Activated B cell treated with CpG ODN at 0.5 μM for 24 hours (primary cell): ENCODE measurements at places on chromosomes 16 and 17.

DNA sequence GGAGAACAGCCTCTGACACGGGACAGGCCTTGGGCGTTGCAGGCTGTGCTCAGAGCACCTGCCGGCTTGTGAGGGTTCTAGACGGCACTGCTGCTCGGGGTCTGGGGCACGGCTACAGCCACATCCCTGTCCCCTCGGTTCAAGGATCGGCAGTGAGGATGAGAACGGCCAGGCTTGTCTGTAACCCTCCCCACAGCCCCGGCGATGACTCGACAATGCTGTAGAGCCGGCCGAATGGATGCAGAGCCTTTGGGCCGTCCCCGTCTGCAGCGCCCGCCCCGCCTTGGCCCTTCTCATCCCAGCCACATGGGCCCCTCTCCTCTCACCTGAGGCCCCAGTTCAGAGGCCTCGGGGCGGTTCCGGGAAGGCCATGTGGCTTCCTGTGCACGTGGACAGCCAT is 49.0 kb upstream of the METRNL start:
- no peak for DNase-seq

- DNase-seq = no peak
These were observed 9.7 kb downstream of the RAP1GAP2 start for GRCh38 chr17:2805961-2806360.

DNA sequence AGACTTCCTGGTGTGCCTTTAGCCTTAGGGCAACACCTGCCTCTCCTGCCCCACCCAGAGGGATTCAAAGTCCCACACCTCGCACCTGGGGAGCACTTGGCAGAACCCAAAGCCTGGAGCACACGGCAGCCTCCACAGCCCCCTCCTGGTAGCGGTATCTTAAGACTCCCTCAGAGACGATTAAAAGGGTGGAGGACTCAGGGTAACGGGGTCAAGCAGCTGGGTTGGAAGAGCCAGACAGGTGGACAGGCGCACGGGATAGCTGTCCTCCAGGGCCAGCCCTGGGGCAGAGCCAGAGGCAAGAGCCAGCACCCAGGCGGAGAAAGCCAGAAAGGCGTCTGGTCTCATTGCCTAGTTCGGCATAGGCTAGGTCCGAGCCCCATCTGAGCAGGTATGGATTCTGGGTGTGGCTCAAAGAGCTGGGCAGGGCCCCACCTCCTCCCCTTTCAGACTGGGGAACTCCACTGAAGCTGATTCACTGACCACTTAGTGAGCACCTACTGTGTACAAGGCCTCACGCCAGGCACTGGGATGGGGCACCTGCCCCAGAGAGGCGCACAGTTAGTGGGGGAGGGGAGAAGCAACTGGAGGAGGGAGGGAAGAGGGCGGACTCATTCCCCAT is 55.0 kb upstream of the MEAK7 start:
- DNase-seq = no peak

DNA sequence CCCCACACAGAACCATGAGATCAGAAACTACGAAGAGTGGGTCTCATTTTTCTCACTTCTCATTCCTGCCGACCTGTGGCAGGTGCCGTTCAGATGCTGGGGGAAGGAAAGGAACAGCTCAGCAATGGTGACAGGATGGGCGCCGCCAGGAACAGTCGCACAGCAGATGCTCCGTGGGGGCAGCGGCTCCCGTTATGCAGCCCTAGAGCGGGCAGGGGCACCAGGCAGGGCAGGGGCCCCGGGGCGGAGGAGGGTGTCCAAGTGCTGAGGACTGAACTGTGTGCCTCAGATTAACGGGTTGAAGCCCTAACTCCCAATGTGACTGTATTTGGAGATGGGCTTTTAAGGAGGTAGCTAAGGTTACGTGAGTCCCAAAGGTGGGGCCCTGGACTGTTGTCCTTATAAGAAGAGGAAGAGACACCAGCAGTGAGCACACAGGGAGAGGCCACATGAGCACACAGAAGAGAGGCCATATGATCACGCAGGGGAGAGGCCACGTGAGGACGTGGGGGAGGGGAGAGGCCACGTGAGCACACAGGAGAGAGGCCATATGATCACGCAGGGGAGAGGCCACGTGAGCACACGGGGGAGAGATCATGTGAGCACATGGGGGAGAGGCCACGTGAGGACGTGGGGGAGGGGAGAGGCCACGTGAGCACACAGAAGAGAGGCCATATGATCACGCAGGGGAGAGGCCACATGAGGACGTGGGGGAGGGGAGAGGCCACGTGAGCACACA is 95.7 kb upstream of the METRNL start:
- no peak for DNase-seq

- no peak for DNase-seq
These were observed 60.2 kb downstream of the TEX2 start for GRCh38 chr17:64202683-64203344.

GRCh38 chr17:50043290-50044148 is 12.4 kb upstream of the ITGA3 start:
- DNase-seq = no peak

DNA sequence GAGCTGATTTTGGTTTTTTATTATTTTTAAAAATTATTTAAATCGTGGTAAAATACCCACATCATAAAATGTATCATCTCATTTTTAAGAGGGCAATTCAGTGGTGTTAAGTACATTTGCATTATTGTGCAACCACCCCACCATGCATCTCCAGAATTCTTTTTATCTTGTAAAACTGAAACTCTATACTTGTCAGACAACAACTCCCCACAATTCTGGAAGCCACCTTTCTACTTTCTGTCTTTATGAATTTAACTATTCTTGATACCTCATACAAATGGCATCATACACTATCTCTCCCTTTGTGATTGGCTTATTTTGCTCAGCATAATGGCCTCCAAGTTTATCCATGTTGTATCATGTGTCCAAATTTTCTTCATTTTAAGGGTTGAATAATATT is 97.9 kb downstream of the HS3ST3B1 start:
- DNase-seq = no peak

DNA sequence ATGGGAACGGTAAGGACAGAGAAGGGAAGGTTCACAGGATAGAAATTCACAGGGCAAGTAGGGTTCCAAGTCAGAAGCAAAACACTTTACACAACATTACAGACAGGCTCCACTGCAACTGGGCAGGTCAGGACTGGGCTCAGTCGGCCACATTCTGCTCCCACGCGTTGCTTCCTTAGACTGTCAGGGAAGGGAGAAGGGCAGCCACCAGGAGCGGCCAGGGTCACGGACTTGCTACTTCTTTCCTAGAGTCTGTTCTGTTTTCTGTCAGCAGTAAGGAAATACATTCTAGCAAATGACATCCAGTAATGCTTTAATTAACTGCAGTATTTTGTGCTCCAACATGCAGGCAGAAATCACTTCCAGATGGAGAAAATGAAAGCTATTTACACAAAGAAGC is 160.3 kb upstream of the RPH3AL start:
- DNase-seq = no peak

- DNase-seq = no peak
These were observed 74.8 kb downstream of the RAB11FIP4 start for GRCh38 chr17:31466096-31466760.

GRCh38 chr16:25419681-25420080 is 162.0 kb upstream of the ZKSCAN2 start:
- no peak for DNase-seq

DNA sequence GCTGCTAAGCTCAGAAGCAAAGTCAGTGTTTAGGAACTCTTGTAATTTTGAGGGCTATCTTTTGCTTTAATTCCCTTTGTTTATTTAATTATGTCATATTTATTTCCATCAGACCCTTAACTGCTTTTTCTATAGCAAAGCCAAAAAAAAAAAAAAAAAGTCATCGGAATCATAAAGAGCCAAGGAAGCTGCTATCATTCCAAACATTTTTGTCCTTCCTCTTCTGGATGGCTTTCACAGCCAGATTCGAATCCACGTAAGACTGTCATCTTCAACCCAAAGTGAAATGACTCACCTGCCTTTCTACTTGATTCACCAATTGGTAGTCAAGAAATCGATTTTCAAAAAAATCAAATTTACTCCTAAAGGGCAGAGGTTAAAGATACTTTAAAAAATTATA is 38.4 kb downstream of the WIPI1 start:
- no peak for DNase-seq

GRCh38 chr17:81057079-81057730 is 22.3 kb downstream of the BAIAP2 start:
- no peak for DNase-seq

DNA sequence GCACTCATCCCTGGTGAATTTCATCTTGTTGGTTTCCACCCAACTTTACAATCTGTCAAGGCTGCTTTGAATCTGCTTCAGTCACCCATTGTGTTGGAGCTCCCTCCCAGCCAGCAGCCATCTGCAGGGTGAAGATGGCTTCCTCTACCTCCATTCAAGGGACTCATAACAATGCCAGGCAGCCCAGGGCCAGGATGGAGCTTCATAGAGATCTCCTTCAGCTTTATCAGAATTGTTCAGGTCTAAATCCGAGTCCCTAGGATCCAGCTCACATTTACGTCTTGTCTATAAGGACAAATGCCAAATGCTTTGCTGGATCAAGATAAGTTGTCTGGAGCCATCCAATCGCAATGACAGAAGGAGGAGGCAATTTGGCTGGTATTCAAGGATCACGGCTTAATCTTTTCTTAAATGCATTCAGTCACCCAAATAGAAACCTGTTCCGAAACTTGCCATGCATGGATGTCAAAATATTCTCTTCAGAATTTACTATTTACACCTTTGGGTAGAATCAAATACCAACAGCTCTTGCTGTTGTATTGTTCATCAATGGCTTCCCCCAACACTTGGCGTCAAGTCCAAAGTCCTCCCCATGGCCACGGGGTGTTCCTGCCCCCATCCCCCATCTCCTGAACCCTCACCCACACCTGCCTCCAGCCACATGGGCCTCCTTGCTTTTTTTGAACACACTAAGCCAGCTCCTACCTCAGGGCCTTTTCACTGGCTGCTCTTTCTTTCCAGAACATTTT is 3.8 kb upstream of the FAM171A2 start:
- DNase-seq = no peak

GRCh38 chr17:46730026-46730425 is 88.5 kb downstream of the WNT3 start:
- no peak for DNase-seq

DNA sequence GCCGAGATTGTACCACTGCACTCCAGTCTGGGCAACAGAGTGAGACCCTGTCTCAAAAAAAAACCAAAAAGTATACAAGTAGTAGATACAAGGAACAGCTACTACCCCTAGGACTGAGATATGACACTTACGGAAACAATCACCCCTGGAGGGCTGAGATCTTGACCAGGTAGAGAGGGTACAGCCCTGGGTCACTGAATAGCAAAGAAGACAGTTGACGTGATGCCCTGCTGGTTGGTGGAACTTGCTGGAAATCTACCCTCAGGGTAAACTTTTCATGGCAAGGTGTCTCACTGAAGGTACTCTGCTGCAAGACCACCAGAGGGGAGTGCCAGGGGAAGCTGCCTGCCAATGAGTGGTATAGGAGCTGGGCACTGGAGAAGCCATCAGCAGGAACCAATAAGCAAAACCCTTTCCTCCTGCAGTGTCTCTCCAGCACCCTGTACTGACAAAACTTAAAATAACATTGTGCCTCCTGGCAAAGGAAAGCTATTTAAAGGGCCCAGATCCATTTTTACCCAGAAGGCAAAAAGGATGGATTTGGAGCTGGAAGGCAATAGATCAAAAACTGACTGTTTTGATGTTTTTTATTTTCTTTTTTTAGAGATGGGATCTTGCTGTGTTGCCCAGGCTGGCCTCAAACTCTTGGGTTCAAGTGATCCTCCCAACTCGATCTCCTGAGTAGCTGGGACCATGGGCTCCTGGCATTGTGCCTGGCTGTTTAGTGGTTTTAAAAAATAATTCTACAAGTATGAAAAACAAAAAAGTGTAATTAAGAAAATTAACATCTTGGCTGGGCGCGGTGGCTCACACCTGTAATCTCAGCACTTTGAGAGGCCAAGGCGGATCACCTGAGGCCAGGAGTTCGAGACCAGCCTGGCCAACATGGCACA is 11.3 kb upstream of the PDXDC1 start:
- no peak for DNase-seq

GRCh38 chr17:56653877-56654276 is 60.4 kb downstream of the NOG start:
- no peak for DNase-seq

DNA sequence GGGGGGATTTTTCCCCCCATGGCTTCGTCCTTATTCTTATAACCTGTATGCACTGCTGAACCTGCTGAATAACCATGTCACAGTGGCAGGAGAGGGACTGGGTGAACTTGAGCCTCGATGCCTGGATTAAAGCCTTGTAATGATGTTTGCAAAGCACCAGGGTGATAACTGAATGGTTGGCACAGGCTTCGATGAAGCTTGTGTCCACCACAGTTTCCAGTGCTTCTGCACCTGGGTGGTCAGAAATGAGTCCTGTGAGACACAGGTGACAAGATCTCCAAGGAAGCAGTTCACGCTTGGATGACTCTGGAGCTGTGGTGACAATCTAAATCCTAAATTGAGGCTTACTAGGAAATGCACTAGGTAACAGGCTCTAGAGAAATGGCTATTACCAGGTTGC is 729.3 kb downstream of the MAF start:
- DNase-seq = no peak

DNA sequence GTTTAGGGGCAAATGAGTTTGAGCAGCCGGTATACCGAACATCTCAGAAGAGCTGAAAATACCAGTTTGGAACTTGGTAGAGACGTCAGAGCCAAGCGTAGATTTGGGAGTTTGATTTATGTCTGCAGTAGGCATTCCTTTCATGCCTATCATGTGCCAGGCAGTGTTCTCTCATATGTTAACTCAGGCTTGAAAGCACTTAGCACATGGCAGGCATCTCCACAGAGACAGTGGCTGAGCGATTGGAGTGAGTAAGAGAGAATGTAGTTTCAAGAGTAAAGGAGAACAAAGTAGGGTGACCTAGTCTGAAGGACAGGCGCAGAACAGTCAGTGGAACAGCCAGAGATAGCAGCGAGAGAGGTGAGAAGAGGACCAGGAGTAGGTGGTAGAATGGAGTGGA is 207.0 kb downstream of the FTO start:
- DNase-seq = no peak

GRCh38 chr16:12163970-12164369 is 187.4 kb downstream of the SNX29 start:
- DNase-seq = no peak

DNA sequence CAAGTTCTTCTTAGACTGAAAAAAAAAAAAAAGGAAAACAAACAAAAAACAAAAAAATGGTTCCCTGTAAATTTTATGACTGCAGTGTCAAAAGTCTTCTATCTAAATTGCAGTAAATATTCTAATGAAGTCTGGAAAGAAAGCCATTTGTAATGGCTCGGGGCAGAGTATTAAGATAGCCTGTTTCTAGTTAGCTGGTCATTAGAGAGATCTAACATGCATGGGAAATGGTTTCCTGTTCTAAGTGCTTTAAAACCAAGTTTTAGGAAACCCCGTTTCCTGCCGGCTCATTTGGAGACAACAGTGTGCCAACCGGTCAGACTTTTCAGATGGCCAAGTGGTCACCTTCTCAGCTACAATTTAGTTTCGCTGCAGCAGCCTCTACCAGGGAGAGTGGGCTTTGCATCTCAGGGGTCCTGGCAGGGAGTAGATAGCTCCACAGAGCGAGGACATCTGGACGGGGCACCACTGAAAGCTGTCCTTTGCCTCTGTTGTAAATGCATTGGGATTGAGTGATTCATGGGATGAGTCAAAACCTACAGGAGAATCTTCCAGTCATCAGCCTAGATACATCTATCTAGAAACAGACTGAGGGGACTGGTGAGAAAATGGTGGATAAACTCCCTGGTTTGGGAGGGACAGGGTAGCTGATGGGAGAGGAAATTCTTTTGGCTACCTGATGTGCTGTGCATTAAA is 473.2 kb upstream of the SALL1 start:
- no peak for DNase-seq

- DNase-seq = no peak
These were observed 7.9 kb downstream of the PLLP start for GRCh38 chr16:57276596-57276995.

- no peak for DNase-seq
These were observed 238.1 kb downstream of the NTN1 start for GRCh38 chr17:9259419-9259818.

- no peak for DNase-seq
These were observed 83.6 kb downstream of the C17orf58 start for GRCh38 chr17:67912656-67913055.
